IMR-90 (cell line): ENCODE measurements at places on chromosomes 6 and 20.

- DNase-seq = no peak
- H3K4me3 ChIP-seq = no peak overlapping the region
- no peaks in the 10 kb centered on the region for H3K27me3 ChIP-seq
- H3K27ac ChIP-seq = no peak overlapping the region
- H3K4me1 ChIP-seq = peaks cover 4% of the 10 kb centered on the region; the same call in 1 of the 2 replicates
Observed at GRCh38 chr6:37175332-37176267, 5.6 kb downstream of the PIM1 start.

GRCh38 chr20:728256-728944 lies 39.9 kb downstream of the SLC52A3 start:
- H3K36me3 ChIP-seq = no peaks in the 10 kb centered on the region
- peaks cover 44% of the 10 kb centered on the region for H3K27me3 ChIP-seq
- no peaks in the 10 kb centered on the region for H3K4me1 ChIP-seq
- H3K4me3 ChIP-seq = peak overlapping the region; percentile 15; the same call in 1 of the 2 replicates

DNA sequence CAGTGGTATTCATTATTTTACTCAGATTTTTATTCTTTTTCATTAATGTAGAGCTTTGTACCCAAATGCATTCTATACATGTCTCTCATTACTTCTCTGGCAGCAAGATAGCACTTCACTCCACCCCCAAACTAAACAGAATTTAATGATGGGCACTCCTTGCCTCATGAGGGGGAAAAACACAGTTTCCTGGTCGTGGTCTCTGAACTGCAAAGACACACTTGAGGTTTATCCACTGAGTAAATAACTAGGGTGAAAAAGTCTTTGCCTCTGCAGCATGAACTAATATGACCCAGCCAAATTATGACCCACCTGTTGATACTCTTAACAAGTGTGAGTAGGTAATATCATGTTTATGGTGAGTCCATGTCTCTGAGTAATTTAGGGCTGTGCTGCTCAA lies 785.2 kb upstream of the FLRT3 start:
- H3K4me1 ChIP-seq = no peaks in the 10 kb centered on the region
- no peaks in the 10 kb centered on the region for H3K36me3 ChIP-seq
- no peak for DNase-seq
- no peak overlapping the region for H3K4me3 ChIP-seq
- no peaks in the 10 kb centered on the region for H3K27me3 ChIP-seq

- H3K4me3 ChIP-seq = no peak overlapping the region
- H3K27ac ChIP-seq = no peak overlapping the region
- H3K4me1 ChIP-seq = no peaks in the 10 kb centered on the region
Observed at GRCh38 chr20:18676396-18676795, 88.5 kb downstream of the DTD1 start.

DNA sequence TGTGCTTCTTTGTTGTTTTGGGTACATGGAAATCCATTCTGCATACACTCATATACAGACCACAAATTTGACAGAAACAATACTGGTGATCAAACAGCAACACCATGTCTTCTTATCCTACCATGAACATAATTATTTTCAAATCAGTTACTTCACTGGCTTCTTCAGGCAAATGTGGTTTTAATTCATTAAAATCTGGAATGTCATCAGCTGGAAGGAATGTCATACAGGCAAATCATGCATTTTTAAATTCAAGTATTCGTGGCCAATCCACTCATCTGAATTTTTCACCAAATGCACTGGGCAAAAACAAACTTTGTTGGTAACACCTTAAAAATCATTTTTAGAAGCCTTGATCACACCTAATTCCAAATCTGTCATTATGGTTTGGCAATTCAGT lies 59.3 kb downstream of the KIF6 start:
- H3K27me3 ChIP-seq = no peaks in the 10 kb centered on the region
- 0 out of 2 replicates have a peak, but pooled peaks cover 3% of the 10 kb centered on the region for H3K4me1 ChIP-seq
- no peak overlapping the region for H3K4me3 ChIP-seq
- peak; percentile 4 for DNase-seq
- H3K27ac ChIP-seq = no peak overlapping the region

DNA sequence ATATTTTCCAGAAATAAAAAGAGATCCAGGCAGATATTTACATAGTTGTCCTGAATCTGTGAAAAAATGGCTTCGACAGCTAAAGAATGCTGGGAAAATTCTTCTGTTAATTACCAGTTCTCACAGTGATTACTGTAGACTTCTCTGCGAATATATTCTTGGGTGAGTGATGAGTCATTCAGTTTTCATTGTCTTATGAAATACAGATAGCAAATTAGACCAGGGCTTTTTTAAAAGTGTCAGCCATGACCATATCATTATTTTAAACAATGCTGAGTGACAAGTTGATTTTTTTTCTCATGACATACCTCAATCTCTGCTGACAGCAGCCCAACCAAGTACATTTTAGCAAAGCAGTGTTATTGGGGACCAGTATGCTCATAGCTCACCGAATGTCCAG lies 32.8 kb downstream of the TSPYL4 start:
- H3K27ac ChIP-seq = no peak overlapping the region
- DNase-seq = peak; percentile 15
- H3K27me3 ChIP-seq = no peaks in the 10 kb centered on the region

DNA sequence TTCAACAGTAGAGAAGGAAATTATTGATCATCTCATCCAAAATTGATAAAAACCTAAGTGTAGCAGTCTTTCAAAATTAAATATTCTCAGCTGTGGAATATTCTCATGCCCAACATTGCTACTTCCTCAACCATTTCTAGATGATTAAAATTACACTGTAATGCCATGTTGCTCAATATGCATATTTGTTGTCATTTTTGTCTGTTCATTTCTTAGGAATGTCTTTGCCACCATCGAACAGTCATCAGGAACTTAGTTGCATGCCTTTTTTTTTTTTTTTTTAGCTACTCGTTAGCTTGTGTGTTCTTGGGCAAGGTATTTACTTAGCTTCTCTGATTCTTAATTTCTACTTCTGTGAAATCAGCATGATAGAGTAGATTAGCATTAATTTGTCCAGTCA lies 188.6 kb downstream of the DTNBP1 start:
- H3K36me3 ChIP-seq = peaks cover 20% of the 10 kb centered on the region
- H3K27me3 ChIP-seq = no peaks in the 10 kb centered on the region
- peaks cover 31% of the 10 kb centered on the region for H3K4me1 ChIP-seq
- H3K27ac ChIP-seq = no peak overlapping the region
- no peak overlapping the region for H3K4me3 ChIP-seq

GRCh38 chr6:87244380-87244779 lies 78.0 kb upstream of the SMIM8 start:
- no peak overlapping the region for H3K27ac ChIP-seq
- no peak overlapping the region for H3K4me3 ChIP-seq
- H3K4me1 ChIP-seq = no peaks in the 10 kb centered on the region
- peaks cover 29% of the 10 kb centered on the region for H3K36me3 ChIP-seq
- peak; percentile 19 for DNase-seq
- no peaks in the 10 kb centered on the region for H3K27me3 ChIP-seq

DNA sequence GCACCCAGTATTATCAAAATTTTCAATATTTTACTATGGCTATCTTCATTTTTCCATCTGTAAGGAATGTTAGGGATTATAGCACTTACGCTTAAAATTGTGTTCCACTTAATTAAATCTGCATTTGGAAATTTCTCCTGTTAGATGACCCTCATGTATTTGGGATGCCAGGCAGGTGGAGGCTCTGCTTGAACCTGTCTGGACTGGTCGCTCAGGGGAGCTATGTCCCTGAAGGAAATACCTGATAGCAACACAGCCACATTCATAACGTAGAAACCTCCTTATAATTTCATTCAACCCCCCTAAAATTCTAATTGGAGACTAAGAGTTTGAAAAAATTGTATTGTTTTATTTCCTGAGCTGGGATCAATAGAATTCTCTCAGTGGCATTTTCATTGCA lies 636.0 kb upstream of the MMS22L start:
- no peaks in the 10 kb centered on the region for H3K36me3 ChIP-seq
- no peak overlapping the region for H3K27ac ChIP-seq
- no peak overlapping the region for H3K4me3 ChIP-seq
- no peaks in the 10 kb centered on the region for H3K27me3 ChIP-seq
- DNase-seq = no peak

DNA sequence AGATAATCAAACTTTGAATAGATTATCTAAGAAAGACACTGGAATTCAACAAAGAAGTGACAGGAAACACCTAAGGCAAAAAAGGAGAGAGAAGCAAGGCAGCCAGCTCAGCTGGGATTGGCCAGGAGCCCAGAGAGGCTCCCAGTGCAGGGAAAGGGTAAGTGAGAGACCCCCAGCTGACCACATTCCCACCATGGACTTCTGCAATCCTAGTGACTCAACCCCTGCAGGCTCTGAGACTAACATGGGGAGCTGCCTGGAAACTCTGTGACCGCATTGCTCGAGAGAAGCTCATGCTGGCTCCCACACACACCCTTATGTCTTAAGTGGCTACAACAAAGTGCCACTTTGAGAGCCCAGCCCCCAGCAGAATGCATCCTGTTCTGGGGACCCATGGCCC lies 215.1 kb downstream of the PACRG start:
- H3K27ac ChIP-seq = no peak overlapping the region
- H3K4me3 ChIP-seq = no peak overlapping the region

GRCh38 chr6:96626759-96627364 lies 63.9 kb downstream of the FHL5 start:
- DNase-seq = peak; percentile 38
- H3K27me3 ChIP-seq = no peaks in the 10 kb centered on the region
- H3K4me3 ChIP-seq = no peak overlapping the region
- no peaks in the 10 kb centered on the region for H3K36me3 ChIP-seq

DNA sequence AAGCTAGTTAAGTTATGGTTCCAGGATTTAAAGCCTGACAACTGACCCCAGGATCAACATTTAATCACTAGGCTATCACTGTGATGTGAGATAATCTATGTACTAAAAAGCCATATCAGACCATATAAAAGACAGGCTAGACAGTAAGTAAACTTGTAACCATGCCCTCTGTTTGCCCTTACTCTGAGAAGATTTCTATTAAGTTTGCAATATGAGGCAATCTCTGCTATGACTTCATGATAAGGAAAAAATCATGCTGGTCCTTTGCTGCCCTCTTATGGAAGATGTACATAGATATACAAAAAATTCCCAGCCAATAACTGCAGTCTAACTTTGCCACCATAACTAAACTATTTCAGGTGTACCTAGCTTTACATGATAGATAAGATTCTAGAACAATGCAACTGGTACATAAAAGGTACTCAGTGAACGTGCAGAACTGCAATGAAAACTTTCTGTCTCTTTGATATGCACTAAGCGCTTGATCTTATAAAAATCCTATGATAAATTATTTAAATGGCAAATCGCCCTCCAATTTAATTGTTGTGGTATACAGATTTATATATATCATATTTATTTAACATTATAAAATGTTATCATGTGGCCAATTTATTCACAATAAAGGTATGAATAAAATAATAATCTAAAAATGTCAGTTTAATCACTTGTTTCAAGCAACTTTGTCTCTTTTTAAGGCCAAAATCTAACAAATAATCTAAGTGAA lies 70.5 kb downstream of the FAM217A start:
- H3K4me1 ChIP-seq = no peaks in the 10 kb centered on the region
- no peaks in the 10 kb centered on the region for H3K27me3 ChIP-seq
- H3K36me3 ChIP-seq = no peaks in the 10 kb centered on the region; the same call in 1 of the 2 replicates
- H3K4me3 ChIP-seq = no peak overlapping the region

- no peaks in the 10 kb centered on the region for H3K36me3 ChIP-seq
- H3K27me3 ChIP-seq = no peaks in the 10 kb centered on the region
- H3K4me1 ChIP-seq = peaks cover 3% of the 10 kb centered on the region
- no peak overlapping the region for H3K27ac ChIP-seq
- no peak overlapping the region for H3K4me3 ChIP-seq
- no peak for DNase-seq
Observed at GRCh38 chr6:129842881-129843409, 18.2 kb downstream of the TMEM244 start.

DNA sequence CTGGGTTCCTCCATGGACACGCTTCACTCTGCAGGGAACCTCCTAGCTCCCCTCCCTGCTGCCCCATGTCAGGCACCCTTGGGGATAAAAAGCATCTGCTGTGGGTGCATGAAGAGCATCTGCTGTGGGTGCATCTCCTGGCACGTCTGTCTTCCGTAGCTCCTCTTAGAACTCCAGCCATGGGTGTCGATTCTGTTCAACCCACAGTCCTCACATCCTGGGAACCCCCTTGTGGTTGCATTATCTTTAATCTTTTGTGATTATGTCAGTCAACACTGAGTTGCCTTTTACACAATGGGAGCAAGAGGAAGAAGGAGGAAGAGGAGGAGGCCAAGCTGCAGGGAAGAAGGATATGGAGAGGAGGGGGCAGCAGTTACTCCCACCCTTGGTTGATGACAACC lies 24.1 kb upstream of the CCR6 start:
- DNase-seq = no peak
- no peaks in the 10 kb centered on the region for H3K27me3 ChIP-seq
- H3K4me3 ChIP-seq = no peak overlapping the region
- H3K27ac ChIP-seq = no peak overlapping the region

GRCh38 chr6:106591111-106591825 lies 38.0 kb downstream of the RTN4IP1 start:
- H3K4me1 ChIP-seq = peaks cover 6% of the 10 kb centered on the region
- H3K4me3 ChIP-seq = no peak overlapping the region
- peak; percentile 88 for DNase-seq
- H3K27me3 ChIP-seq = no peaks in the 10 kb centered on the region
- no peaks in the 10 kb centered on the region for H3K36me3 ChIP-seq
- H3K27ac ChIP-seq = peak overlapping the region; percentile 86
